D721Med (cell line): ENCODE measurements at places on chromosomes 11 and 22.
A peak's percentile ranks its signal among the peaks of the same experiment; 100 is the strongest.

- DNase-seq: no peak
Observed at GRCh38 chr22:47297261-47298016, 535.0 kb downstream of the TBC1D22A start.

- DNase-seq: peak; percentile 41
Observed at GRCh38 chr11:75241906-75242644, 1.5 kb downstream of the TPBGL start.

DNA sequence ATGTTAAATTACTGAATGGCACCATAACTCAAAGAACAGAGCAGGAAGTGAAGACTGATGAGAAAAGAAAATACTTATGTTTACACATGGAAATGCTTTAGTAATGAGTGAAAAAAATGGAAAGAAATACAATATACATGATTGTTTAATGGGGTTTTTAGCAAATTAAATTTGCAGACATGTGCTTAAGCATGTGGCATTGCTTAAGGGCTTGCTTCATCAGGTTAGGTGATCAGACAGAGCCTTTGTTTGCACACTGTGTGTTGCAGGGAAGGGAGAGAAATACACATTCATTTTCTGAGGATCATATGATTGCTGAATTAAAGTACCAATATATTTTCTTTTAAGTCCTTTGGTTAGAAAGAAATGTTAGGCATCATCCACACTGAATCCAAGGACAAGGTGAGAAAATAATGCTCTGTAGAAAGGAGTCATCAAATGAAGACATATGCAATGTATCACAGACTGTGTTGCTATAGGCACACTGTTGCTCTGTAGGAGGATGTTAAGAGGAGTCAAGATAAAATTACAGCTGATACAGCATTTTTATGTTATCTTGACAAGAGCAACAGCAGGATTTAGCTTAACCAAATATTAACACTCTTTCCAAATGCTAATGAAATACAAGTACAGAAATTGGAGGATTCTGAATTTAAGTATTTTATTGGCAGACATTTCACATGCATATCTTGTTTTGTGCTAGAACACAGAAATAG is 23.4 kb upstream of the ARHGAP20 start:
- DNase-seq: no peak

- no peak for DNase-seq
Observed at GRCh38 chr11:32451808-32452207, 16.5 kb upstream of the WT1 start.

DNA sequence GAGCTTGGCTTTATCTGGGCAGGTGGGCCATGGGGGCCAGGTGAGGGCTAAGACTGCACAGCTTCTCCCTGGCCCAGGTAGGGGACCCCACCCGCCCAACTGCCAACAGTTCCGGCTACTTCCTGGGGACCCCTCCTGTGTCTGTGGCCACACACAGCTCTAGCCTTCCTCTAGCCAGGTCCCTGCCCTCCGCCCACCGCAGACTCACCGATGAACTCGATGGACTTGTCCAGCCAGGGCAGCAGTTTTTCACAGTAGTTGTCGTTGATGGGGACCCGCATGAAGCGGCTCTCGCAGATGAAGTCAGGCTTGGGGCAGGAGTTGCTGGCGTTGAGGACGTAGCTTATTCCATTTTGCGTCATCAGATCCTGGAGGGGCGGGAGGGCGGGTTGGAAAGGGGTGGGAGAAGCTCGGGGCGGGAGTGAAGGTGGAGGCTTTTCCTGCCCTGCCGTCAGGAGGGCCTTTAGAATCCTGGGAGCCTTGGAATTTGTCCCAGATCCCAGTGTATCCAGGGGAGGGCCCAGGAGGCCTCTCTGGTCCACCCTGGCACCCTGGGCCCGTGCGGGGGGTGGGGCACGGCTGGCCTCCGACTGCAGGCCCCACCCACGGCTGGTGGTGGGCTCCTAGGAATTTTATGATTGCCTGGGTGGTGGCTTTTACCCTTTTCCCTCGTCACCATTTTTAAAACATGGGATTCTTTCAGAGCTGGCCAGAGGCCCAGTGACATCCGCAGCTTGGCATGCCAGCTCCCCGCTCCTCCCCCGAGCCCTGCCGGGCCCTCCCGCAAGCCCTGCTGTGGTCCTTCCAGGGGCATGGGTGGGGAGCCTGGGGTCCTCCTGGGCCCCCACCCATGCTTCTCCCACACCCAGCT is 13.9 kb downstream of the DUSP8 start:
- no peak for DNase-seq
